Central memory CD4-positive, alpha-beta T cell (primary cell): ENCODE measurements at places on chromosomes 3 and 15.
A peak's percentile ranks its signal among the peaks of the same experiment; 100 is the strongest.

DNA sequence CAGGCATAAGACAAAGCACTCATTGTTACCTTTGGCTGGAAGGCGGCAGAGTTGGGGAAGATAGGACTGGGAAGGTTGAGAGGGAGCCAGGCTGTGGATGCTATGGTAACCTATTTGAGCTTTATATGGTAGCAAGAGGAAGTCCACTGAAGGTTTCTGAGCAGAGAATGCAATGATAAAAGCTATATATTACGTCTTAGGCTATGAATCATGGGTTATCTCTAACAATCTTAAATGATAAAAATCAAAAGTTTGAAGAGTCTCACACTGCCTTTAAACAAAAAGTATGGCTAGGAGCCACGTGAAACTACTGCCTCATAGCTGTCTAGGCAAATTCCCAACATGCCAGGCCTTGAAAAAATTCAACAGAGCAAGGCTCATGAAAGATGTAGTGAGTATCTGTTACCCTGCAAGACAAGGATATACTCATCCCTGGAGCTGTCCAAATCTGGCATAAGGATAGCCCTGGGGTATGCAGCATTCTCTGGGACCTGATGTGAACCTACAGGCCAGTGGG is 4.1 kb downstream of the P3H2 start:
- no peak for DNase-seq

- DNase-seq: no peak
Observed at GRCh38 chr15:73596174-73596573, 37.0 kb downstream of the NPTN start.

GRCh38 chr3:56522374-56522773 is 34.6 kb upstream of the CCDC66 start:
- no peak for DNase-seq

DNA sequence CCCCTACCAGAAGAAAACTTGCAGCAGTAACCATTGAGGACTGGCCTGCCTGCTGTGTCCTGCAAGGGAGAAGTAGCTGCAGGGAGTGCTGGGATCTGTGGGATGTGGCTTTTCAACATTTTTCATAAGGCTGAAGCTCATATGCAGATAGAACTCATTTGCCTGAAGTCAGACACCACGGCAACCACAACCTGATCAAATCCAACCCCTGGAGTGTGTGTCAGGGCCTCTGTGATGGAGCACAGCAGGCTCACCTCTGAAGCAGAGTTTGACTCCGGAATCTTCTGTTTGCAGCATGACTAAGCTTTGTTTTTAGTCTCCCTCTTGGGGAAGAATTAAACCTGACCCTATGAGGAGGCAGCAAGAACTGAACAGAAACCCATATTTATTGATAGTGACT is 508.7 kb downstream of the AGBL1 start:
- no peak for DNase-seq

DNA sequence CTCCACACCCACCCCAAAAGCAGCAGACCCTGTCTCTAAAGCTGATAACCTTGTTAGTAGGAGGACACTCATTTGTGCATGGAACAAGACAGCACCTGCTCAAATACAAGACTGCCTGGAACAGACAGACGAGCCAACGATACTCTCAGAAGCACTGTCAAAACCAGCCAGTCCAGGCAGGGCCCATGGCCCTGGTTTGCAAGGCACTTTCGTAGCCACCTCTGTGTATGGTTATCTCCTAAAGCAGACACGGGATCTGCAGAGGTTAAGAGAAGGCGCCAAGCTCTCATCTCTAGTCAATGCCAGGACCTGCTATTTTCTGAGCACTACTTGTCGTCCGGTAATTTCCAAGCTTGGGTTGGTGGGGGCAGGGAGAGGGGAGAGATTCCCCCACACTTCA is 10.5 kb downstream of the NTRK3 start:
- DNase-seq: no peak

GRCh38 chr15:22258398-22259150 is 178.2 kb downstream of the OR4M2 start:
- DNase-seq: no peak

GRCh38 chr15:51681303-51681963 is at the start of gene SCG3:
Gene SCG3 (plus strand): TSS chr15:51681503. CDS start chr15:51681756, 253 bp downstream.
- peak; percentile 31 for DNase-seq

- DNase-seq: no peak
Observed at GRCh38 chr3:120420928-120421551, 29.8 kb downstream of the FSTL1 start.

DNA sequence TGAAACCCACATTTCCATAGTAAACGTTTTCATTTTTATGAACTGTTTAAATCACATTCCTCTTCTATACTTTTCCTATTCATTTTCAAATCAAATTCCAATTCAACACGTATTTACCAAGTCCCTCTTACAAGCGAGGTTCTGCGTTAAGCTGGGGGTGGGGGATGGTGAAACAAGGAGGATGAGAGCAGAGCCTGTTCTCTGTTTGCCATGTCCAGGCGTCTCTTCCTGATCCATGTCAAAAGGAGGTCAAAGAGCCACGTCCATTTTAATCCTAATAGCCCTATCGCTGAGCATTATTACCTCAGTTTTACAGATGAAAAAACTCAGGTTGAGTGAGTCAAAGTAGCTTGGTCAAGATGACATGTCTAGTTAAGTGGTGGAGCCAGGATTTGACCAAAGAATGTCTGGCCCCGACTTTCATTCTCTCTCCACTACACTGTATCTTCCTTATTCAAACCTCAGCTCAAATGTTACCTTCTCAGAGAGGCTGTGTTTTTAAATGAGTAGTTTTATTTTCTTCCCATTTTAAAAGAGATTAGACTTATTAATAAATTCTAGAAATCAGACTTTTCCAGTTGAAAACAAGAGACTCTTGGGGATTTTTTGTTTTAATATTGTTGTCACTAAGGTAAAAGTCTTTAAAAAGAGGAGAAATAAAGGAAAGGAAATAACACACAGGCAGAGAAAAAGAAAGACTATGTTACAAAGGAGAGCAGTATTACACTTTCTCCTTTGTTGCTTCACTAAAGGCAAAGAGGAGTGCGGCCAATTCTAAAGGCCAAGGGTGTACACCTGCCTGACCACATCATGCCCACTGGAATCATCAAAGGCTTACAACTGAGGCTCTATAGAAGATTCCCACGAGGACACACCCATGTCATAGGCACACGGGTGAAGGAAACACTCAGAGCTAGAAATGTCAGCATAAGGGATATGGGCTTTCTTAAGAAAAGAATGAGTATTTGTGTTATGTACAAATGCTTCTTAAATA is 42.4 kb downstream of the MYO5A start:
- DNase-seq: no peak

DNA sequence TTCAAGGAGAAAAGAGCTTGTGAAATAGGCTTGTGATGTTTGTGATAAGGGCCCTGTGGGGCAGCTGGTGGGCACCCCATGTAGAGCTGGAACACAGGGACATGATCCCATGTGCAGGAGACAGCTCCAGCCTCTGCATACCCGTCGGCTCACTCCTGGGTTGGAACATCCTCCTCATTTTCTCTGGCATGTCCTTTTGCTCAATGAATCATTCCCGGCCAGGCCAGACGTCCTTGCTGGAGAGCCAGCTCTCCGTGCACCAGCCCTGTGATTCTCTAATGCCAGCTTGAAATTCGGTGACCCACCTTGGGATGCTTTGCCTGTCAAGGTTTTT is 77.3 kb downstream of the SMAD3 start:
- DNase-seq: no peak

GRCh38 chr3:1200371-1200770 is 107.5 kb downstream of the CNTN6 start:
- DNase-seq: no peak

DNA sequence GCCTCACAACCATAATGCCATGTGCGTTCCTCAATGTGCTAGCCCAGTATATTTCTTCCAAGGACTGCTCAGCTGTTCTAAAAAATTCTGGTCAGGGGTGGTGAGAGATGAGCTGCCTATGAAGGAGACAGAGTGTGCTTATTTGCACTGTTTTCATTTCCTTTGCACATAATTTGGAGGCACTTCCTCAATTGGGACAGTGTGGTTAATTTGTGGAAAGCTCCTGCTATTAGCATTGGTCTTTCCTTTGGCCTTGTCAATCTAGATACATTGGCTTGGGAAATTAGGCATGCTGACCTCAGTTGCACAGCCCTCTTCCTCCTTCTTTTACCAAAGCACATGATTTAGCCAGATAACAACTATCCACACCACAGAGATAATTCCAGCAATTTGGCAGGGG is 9.4 kb downstream of the FAM81A start:
- DNase-seq: no peak

GRCh38 chr15:55770806-55771205 is 27.9 kb upstream of the PRTG start:
- no peak for DNase-seq

- DNase-seq: no peak
Observed at GRCh38 chr3:85161544-85161943, 202.8 kb downstream of the CADM2 start.

DNA sequence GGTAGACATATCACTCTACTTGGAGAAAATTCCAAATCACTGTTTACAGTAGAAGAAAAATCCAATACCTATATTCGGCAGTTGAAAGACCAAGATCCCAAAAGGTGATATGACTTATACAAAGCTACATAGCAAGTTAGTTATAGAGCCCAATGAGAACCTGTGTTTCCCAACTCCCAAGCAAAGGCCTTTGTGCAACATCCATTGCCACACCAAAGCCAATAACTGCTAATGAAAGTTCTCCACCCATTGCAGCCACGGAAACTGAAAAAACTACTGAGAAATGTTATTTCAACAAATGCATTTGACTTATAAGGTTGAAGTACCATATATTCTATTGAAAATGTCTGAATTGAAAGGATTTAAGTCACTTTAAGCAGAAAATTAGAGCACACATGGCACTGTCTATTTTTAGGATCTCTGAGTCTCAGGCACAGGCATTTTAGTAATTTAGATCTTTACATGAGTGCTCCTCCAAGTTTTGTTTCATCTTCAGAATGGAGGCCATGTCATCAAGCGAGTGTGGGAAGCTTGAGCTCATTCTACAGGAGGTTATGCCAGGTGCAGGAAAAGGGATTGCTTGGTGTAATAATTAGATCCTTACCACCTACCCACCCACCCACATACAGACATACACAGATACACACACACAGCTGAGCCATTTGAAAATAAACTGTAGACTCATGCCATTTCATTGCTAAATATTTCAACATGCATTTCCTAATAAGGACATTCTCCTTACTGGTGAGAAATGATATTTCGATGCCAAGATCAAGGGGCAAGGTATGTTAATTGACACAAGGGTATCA is 19.7 kb upstream of the ANO10 start:
- DNase-seq: no peak

- DNase-seq: no peak
Observed at GRCh38 chr15:50066202-50066601, 52.8 kb downstream of the ATP8B4 start.

DNA sequence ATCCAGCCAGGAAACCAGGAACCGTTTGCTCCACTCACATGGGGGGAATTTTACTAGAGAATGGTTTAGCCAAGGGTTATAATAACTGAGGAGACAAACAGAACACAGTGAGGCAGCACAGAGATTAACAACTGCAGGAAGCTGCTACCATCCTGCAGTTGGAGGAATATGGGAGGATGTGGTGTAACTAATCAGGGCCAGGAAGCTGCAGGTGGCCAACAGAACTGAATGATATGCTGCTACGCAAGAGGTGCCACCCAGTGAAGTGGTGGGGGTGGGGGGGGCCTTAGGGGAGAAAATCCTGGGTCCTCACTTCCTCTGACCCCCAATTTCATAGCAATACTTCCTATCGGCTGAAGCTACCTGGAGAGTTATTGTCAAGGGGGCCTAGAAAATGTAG is 306.4 kb upstream of the STT3B start:
- peak; percentile 55 for DNase-seq

GRCh38 chr3:135503760-135504686 is 461.5 kb upstream of the PPP2R3A start:
- DNase-seq: no peak

- DNase-seq: no peak
Observed at GRCh38 chr15:92415639-92416297, 22.1 kb downstream of the ST8SIA2 start.

- DNase-seq: no peak
Observed at GRCh38 chr3:49791571-49791970, 5.2 kb upstream of the IP6K1 start.

- no peak for DNase-seq
Observed at GRCh38 chr15:78629031-78629715, 8.4 kb upstream of the CHRNA3 start.

DNA sequence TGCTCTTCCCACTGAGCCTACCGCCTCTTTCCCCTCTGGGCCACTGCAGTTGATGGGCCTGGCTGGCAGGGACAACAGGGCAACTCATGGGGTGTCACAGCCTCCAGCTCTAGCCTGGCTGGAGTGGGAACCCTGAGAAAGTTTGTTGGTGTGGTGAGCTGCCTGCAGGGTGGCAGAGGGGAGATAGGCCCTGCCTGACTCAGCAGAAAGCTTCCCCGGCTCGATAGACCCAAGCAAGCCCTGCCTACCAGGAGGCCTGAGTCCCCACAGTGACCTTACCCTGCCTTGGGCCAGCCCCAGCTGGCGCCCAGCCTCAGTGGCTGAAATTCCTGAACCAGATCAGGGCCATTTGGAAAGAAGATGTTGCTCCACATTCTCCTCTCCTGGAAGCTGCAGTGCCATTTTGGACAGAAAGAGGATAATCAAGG is 29.4 kb downstream of the ABTB1 start:
- DNase-seq: no peak

DNA sequence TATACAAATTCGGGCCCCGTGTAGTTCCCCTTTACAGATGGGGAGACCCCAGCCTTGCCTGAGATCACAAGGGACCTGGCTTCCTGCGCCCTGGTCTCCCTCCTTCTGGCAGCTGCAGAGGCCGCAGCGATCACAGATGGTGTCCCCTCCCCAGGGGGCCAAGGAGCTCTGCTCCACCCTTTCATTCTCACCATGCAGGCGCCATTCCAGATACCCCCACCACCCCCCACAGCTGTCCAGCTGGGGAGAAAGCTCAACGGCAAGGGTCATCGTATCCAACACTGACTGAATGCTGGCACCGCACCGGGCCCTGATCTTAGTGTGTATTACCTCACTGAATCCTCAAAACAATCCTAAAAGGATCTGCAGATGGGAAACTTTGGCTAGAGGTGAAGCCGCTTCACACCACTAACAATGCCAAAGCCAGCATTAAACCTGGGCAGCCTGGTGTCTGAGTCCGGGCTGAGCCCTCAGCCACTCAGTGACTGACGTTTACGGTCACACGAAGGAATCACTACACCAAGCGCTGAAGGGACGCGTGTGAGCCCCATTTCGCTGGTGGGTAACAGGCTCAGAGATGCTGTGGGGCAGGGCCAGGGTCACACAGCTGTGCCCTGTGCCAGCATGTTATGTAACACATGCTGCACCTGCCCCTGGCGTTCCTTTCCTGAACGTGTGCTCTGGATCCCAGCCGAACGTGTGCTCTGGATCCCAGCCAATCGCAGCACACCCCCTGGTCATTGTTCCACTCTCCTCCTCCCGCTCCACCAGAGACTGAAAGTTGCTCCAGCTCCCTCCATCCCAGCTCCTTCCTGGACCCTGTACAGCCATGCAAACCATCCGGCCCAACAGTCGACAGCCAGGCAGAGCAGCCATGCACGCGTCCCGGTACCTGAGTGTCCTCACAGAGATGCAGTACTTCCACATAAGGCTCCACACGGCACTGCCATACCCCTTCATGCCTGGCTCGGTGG is 51.8 kb downstream of the IQSEC1 start:
- no peak for DNase-seq
